ENCODE measurements at places on chromosomes 1 and 21. TPM values are rescaled to one million over a fixed set of nuclear protein-coding genes. Genes with fewer than 3 reads are reported as not detected.

The GREM2 gene
- total RNA-seq = not detected

The TCHH gene
- not detected for total RNA-seq

The TBCE gene
- total RNA-seq = 20.4 TPM

The KCNH1 gene
- total RNA-seq = not detected

The NBPF20 gene
- total RNA-seq = 2.1 TPM

The TEX38 gene
- not detected for total RNA-seq

Measured in airway epithelial cell (primary cell).